Renal pelvis (tissue), 12 donors: ENCODE measurements at places on chromosomes 7 and 10.

GRCh38 chr7:40749877-40750276, 615.1 kb downstream of the SUGCT start:
- no peak for DNase-seq

DNA sequence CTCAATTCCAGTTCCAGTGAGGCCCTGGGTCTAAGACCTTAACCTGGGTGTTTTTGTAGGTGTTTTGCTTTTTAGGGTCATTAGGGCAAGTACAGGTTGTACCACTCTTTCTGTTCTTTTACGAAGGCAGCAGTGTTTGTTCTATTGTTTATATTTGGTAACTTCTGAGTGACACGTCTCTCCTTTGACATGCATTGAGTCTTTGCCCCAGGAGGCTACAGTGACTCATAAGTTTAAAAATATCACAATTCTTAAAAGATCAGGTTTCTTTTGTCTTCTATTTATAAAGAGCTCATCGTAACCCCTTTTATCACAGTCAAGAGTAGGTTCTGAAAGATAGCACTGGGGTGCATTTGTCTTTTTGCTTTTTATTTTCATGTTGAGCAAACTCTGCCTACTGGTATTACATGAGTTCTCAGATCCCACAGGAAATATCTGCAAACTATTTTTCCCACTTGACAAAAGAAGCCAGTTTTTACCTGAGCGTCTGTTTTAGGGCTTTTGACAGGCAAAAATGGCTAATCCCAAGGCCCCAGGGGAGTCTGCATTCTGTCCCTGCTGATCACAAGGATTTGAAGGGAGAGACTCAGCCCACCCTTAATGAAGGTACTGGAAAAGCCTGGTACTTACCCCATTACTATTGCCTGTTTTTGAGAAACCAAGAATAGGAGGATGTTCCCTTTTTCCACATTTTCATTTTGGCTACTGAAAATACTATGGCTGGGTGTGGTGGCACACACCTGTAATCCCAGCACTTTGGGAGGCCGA, 7.9 kb downstream of the NUDT13 start:
- DNase-seq: no peak

DNA sequence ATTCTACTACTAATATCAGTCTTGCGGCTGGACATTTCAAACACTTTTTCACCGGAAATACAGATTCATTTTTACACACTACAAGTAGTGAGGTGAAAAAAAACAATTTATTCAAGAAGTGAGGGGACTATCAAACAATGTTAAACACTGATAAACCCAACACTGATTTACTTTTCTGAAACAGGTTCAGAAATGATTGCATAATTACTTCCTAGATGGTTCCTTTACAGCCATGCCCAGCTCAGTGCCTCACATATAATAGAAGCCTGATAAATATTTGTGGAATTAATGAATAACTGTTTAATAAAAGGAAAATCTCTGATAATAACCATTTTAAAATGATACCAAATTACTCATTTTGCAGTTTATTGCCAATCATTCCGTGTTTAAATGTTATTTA, 34.6 kb downstream of the FRA10AC1 start:
- no peak for DNase-seq

DNA sequence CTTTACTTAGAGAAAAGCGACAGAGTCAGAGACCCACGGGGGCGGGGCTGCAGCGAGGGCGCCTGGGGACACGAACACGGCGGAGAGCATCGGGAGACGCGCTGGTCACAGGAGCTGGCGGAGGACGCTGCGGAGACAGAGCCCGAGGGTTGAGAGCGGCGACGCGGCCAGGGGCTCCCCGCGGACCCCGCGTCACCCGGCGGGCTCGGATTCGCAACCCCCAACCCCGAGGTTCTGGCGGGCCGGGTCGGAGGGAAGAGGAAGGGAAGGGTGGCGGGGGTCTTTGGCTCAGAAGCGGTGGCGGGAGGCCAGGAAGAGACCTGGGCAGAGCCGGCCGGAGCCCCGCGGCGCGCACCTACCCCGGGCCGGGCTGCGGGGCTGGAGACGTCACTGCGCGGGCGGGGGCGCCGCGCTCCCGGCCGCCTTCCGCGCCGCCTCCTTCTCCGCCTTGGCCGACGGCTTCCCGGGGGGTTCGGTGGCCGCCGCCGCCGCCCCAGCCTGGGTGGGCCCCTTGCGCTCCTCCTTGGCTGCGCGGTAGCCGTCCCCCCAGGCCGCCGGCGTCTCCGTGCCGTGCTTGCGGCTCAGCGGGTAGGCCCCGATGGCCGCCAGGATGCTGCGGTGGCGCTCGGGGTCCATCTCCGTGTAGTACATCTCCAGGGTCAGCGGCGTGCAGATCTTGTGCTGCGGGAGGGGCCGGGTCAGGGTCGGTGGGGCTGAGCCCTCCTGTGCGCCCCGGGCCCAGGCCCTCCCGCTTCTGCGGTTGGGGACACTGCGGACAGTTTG, 11.1 kb downstream of the CALY start:
- no peak for DNase-seq

GRCh38 chr7:117780832-117781231, 92.4 kb downstream of the CTTNBP2 start:
- no peak for DNase-seq

- DNase-seq: no peak
These were observed 20.2 kb downstream of the SLC16A12 start for GRCh38 chr10:89515031-89515841.

- DNase-seq: no peak
These were observed 90.3 kb downstream of the SRPK2 start for GRCh38 chr7:105298439-105298894.

- peak; percentile 99 for DNase-seq
These were observed at the start of gene TCTN3 for GRCh38 chr10:95693668-95694534. Gene TCTN3, minus strand, starts transcription at chr10:95693927. Its CDS starts 28 bp downstream, at chr10:95693899.

DNA sequence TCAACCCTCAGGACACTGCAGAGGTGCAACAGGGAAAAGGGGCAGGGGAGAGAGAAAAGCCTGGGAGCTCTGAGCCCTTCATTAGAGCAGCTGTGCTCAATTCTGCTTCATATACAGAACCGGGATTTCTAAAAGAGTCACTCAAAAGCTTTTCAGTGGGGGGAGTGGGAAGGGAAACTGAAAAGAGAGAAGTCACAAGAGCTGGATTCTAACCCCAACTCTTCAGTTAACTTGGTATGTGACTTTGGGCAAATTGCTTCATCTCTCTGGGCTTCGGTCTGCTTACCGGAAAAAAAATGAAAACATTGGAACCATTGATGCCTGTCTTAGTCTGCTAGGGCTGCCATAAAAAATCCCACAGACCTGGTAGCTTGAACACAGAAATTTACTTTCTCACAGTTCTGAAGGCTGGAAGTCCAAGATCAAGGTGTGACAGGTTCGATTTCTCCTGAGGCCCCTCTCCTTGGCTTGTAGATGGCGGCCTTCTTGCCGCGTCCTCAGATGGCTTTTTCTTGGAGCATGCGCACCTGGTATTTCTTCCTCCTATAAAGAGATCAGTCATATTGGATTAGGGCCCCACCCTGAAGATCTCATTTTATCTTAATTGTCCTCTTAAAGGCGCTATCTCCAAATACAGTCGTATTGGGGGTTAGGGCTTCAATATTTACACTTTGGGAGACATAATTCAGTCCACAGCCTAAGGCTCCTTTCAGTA, 118.3 kb upstream of the KMT2E start:
- DNase-seq: no peak

DNA sequence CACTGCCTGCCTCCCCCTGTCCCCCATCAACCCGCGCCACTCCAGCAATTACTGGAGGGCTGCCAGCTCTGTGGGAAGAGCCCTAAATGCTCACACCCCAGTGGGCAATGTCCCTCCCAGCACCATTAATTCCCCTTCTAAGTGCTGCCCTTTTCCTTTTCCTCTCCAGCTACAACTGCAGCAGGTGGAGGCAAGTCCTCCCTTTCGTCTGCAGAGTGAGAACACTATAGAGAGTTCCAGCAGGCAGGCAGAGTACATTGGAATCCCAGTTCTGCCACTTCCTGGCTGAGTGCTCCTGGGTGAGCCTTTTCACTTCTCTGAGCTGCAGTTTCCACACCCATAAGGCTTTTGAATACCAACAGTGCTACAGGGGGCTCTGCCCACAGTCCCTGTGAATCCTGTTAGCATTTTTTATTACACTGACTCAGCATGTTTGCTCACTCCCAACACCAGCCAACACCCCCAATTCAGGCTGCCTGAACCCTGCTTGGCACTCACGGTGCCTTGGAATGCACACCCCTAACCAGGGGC, 447.0 kb downstream of the GRID1 start:
- DNase-seq: no peak

DNA sequence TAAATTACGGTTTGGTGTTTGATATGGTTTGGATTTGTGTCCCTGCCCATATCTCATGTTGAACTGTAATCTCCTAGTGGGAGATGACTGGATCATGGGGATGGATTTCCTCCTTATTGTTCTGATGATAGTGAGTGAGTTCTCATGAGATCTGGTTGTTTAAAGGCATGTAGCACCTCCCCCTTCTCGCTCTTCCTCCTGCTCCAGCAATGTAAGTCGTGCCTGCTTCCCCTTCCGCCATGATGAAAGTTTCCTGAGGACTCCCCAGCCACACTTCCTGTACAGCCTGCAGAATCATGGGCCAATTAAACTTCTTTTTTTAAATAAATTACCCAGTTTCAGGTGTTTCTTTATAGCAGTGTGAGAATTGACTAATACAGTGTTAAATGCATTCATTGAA, 116.6 kb downstream of the DOCK4 start:
- no peak for DNase-seq

DNA sequence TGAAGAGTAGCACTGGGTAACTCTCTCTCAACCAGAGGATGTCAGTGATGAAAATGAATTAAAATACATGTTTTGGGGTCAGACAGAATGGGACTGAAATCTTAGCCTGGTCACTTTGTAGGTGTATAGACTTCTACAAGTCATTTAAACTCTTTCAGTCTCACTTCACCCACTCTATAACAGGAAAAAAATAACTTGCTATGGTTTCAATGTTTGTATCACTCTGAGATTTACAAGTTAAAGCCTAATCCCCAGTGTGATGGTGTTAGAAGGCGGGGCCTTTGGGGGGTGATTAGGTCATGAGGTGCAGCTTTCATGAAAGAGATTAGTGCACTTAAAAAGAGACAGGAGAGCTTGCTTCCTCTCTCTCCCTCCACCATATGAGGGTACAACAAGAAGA, 134.8 kb downstream of the INHBA start:
- DNase-seq: no peak

DNA sequence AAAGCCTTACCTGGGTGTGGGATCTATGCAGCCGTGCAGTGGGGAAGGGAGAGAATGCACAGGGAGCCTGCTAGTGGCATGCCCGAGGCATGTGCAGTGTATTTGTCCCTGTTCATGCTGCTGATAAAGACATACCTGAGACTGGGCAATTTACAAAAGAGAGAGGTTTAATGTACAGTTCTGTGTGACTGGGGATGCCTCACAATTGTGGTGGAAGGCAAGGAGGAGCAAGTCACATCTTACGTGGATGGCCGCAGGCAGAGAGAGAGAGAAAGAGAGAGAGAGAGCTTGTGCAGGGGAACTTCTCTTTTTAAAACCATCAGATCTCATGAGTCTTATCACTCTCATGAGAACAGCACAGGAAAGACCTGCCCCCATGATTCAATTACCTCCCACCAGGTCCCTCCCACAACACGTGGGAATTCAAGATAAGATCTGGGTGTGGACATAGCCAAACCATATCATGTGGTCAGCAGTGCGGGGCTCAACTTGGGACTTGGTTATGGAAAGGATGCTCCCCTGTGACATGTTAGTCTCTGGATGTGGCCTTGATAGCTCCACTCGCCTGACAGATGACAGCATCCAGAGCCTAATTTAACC, 128.9 kb downstream of the DOCK1 start:
- no peak for DNase-seq
